Calu3 (cell line): ENCODE measurements at places on chromosomes 7 and 10.

DNA sequence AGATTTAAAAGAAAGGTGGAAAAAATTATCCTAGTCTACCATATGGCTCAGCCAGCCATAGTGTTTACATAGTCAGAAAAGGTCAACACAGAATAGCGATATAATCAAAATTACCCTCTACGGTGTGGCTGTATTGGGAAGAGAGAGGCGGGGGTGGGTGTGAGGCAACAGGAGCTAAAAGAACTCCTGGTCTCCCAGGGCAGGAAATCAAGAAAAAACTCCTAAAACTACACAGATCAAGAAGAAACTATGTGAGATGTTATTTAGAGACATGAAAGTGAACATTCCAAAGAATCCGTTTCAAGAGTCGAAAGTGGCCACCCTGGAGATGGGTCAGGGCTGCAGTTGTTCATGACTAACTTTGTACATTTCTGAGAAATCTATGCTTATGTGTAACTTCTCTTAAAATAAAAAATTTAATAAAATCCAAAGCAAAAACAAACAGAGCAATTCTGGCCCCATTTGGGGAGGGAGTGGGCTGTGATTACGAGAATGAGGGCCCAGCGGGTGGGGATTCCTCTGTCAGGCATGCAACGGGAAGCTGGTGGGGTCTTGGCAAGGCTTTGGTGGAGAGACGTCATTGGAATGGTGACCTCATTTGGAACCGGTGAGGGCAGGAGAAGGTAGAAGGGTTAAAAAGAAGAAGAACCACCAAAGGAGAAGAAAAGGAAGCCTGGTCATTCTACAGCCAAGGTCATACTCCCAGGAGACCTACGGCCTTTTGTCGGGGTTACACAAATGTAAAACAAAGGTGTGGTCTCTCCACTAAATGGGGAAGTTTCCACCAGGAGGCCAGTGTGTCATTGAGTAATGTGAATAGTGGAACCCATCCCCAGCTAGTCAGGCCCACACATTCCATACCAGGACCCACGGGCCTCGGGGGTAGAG is 71.2 kb upstream of the DUSP5 start:
- DNase-seq, result no peak

- peak; percentile 90 for DNase-seq
Observed at GRCh38 chr10:71512761-71513539, 116.2 kb downstream of the CDH23 start.

- DNase-seq, result no peak
Observed at GRCh38 chr7:73427902-73428787, 5.4 kb upstream of the FZD9 start.

- no peak for DNase-seq
Observed at GRCh38 chr10:11683529-11684320, 58.5 kb upstream of the ECHDC3 start.

GRCh38 chr7:88027724-88028123 is 93.7 kb downstream of the ADAM22 start:
- no peak for DNase-seq

GRCh38 chr10:30848396-30849032 is 183.2 kb downstream of the ZNF438 start:
- DNase-seq, result no peak

- no peak for DNase-seq
Observed at GRCh38 chr10:77478247-77478961, 159.2 kb downstream of the KCNMA1 start.

DNA sequence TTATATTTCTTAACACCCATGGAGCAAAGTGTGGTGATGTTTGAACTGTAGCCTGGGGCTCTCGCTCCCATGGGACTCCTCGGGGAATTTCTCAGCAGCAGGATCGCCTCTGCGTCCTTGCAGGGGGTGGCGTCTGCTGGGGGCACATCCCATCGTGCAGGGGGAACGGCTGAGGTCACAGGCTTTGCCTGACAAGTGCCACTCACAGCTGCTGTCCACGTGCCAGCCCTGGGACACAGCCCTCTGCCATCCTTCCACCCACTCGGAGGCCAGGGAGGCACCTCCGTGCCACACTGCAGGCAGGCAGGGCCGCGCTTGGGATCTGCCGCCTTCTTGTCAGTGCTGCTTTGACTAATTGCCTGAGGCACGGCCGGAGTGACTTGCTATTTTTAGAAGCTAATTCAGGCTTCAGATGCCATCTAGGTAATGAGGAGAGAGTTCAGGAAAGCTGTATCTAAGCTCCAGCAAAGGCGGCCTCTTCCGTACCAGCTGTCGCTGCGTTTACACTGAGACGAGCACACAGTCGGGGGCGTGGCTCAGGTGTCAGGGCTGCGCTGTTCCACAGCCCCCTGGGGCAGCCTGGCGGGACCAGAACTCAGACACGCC is 45.7 kb downstream of the PITRM1 start:
- DNase-seq, result no peak

DNA sequence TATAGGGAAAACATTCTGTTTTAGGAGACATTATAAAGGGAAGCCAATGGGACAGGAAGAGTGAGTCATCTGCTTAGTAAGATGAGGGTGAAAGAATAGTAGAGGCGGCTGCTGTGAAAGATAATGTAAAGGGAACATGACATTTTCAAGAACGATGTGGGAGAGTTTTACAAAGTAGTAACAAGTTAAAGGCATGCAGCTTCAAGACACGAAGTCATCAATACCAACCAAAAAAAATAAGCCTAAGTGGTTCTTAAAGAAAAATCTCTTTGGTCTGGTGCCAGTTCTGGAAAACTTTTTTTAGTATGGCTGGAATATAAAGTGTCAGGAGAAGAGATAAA is 6.1 kb downstream of the GSTO1 start:
- DNase-seq, result no peak

GRCh38 chr10:123318516-123318915 is 164.3 kb downstream of the BUB3 start:
- no peak for DNase-seq
